ENCODE measurements at places on chromosomes 4 and X.

- DNase-seq, result peak; percentile 52
Observed at GRCh38 chrX:68732906-68733493, 85.5 kb downstream of the STARD8 start.

- no peak for DNase-seq
Observed at GRCh38 chrX:5307416-5307815, 921.3 kb downstream of the NLGN4X start.

DNA sequence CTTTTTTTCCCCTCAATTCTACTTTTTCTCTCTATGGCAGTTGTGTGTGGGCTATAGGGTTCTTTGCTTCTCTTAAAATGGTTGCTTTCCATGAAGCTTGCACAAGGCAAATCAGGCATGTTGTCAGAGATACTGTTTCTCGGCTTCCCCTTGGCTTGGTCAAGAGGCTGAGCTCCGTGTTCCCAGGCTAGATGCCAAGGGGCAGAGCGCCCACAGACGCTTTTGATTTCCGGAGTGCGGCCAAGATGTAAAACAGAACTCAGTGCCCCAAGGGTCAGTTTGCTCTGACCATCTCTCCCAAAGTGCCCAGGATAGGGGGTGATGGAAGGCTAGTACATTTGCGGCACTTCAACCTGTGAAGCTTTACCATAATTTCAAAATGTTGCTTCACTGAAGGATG, 64.2 kb upstream of the DIPK2B start:
- no peak for DNase-seq

DNA sequence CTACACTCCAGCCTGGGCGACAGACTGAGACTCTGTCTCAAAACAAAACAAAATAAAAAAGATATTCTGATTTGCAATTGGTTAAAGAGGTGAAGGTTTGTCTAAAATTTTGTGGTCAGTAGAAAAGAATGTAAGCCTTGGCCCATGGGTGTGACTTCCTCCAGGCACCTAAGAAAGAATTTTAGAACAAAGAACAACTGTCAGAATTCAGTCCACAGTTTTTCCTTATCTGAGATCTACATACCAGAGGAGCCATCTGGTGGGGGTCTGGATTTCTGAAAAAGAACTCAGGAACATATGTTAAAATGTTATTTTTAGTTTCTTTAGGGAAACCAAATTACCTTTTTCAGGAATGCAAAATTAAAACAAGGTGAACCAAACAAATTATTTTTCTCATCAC, 434.1 kb downstream of the ANKRD50 start:
- DNase-seq, result peak; percentile 22
